GM19239 (cell line): ENCODE measurements at places on chromosomes 6 and 20.
A peak's percentile ranks its signal among the peaks of the same experiment; 100 is the strongest.

DNA sequence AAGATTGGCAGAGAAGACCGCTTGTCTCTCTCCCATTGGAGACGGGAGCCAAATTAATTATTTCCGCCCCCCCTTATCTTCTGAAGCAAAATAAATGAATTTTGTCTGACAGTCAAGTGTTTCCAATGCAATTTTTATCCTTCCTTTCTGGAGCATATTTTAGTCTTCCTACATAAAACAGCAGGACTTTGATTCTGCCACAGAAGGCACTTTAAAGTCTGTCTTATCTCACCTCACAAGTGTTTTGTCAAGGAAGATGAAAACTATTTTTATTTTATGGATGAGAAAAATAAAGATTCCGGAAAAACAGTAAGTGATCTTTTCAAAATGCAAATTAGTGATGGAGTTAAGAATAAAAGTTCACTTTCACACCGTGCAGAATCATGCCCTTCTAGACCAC lies 140.4 kb downstream of the OPRM1 start:
- DNase-seq, result no peak

- no peak for DNase-seq
Observed at GRCh38 chr20:49705358-49705757, 8.3 kb downstream of the B4GALT5 start.

GRCh38 chr6:47919875-47920274 lies 138.0 kb downstream of the OPN5 start:
- no peak for DNase-seq

GRCh38 chr6:148235446-148235845 lies 107.2 kb upstream of the SASH1 start:
- DNase-seq, result no peak

DNA sequence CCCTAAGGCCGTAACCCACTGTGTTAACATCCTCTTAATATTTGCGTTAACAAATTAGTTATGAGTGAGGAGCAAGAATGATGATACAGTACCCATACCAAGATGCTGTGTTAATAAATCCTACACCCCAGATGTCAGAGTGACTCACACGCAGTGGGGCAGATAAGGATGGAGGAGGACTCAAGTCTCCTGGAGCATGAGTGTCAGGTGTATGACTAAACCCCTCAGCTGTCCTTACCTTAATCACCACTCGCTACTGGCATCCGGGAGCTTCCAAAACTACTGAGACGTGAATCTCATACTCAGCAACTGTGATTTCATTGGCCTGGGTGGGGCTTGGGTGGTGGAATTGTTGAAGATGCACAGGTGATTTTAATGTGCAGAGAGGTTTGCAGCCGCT lies 131.3 kb upstream of the MTHFD1L start:
- DNase-seq, result no peak

- no peak for DNase-seq
Observed at GRCh38 chr20:63363981-63364561, 2.9 kb upstream of the CHRNA4 start.

DNA sequence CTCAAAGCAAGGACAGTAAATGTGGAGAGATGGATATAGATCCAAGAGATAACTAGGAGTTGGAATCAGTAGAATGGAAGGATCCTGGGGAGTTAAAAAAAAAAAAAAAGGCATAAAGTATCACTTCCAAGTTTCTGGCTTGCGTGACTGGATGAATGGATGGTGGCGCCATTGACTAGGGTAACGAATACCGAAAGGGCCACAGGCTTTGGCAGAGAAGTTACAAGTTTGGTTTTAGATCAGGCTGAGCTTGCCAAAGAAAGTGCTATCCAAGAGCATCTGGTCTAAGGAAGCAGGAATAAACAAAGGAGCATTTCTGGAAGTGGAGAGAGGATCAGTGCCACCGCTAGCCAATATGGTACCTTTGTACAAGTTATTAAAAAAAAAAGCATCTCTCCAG lies 17.5 kb downstream of the L3MBTL1 start:
- no peak for DNase-seq

DNA sequence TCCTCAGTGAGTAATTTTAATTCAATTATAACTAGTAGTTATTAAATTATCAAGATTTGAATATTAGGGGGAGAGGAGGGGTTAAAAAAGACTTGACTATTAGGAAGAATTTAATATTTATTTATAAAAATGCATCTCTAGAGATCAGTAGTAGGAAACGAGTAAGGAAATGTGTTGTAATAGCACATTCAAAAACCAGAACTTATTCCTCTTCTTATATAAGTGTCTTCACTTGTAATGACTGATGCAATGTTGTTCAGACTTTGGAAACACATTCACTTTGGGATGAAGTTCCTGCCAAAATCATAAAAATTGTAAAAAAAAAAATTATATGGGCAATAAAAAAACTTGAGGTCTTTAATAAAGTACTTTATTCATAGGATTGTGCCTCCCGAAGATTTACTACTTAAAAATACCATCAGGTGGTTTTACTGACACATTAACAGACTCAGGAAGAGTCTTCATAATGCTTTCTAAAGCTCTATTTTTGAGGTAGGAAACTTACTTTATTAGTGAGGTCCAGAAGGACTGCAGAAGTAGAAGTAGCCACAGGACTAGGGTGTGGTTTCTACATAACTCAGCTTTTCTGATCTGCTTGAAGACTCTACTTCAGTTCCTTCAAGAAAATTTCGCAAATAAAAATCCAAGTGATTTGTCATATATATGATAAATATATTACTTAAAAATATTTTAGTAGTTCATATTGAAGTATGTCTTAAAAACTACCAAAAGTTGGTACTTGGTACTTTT lies 59.8 kb downstream of the CCDC170 start:
- DNase-seq, result no peak

- DNase-seq, result no peak
Observed at GRCh38 chr6:166870602-166871208, 85.6 kb downstream of the RNASET2 start.

DNA sequence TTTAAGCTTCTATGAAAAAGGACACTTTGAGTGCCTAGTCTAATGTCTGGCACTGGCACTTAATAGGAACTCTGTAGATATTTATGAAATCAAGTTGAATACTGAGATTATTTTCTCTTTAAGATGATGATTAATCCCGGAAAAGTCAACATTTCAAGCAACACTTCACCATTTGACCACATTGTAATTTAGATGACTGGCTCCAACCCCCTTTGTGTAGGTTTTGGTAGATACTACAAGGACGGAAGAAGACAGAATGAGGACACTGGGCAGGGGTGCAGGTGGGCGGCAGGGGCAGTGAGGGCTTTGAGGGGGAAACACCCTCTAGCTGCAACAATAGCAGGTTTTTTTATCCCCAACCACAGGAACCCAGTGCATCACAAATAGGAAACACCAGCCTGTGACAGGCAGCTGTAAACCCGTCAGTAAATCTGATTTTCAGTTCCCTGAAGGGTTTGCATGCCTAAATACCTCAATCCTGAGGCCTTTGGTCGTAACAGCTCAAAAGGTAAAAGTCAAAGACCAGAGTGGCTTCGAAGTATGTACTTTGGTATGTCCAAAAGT lies 4.6 kb downstream of the DTNBP1 start:
- DNase-seq, result no peak

- DNase-seq, result peak; percentile 32
Observed at GRCh38 chr6:110528101-110528929, 51.9 kb upstream of the SLC22A16 start.

- DNase-seq, result no peak
Observed at GRCh38 chr6:113908801-113909200, 51.7 kb downstream of the MARCKS start.

- DNase-seq, result no peak
Observed at GRCh38 chr6:138800377-138801150, 4.7 kb downstream of the ECT2L start.

- no peak for DNase-seq
Observed at GRCh38 chr20:58420798-58421496, 31.9 kb downstream of the VAPB start.

DNA sequence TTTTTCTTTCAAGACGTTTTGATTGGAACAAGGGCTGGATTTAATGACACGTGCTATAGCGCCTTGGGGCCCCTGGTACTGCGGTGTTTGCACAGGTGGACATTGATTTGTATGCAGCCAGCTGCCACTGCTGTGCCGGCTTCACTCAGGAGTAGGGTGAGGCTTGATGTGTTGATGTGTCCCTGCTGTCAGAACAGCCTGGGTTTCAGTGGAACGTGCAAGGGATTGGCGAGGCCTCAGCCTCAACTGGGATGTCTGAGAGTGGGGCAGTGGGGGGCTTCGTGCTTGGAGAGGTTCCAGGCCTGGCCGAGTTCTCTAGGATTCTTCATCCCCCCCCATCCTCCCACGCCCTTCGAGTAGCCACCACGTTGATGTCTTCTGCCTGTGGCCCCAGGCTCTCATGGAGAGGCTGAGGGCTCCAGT lies 23.0 kb downstream of the PYGB start:
- DNase-seq, result no peak

DNA sequence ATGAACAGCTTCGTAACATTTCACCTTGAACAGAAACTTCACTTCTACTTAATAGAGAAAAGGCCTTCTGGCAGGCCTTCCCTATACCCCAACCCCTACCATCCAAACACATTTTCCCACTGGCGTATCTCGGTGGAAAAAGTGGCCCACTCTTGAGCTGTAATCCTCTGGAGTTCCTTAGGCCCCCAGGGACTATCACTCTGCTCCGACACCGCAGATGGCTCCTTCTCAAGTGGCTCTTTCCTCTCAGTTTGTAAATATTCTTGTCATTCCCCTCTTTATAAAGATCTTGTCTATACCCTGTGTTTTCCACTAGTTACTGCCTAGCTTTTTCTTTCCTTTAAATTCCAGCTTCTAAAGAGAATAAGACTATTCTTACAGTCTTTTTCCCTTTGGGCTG lies 108.7 kb downstream of the MYB start:
- no peak for DNase-seq

DNA sequence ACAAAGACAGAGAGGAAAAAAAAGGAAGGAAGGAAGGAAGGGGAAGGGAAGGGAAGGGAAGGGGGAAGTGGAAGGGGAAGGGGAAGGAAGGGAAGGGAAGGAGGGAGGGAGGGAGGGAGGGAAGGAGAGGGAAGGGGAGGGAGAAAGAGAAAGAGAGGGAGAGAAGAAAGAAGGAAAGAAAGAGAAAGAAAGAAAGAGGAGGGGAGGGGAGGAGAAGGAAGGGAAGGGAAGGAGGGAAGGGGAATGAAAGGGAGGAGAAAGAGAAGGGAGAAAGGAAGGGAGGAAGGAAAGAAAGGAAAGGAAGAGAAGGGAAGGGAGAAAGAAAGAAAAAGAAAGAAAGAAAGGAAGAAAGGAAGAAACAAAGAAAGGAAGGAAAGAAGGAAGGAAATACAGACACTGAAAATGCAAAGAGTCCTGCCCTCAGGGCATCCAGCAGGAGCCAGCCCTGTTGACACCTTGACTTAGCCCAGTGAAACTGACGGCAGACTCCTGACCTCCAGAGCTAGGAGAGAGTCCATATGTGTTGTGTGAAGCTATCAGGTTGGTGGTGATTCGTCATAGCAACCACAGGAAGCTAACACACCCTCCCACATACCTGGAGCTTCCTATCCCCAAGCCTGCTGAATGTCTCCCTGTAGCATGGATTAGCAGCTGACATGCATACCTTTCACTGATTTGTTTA lies 58.7 kb upstream of the SULF2 start:
- no peak for DNase-seq
